ENCODE measurements at places on chromosomes 16 and 17.

- DNase-seq = no peak
Observed at GRCh38 chr16:12240036-12240435, 263.5 kb downstream of the SNX29 start.

- no peak for DNase-seq
Observed at GRCh38 chr16:27436921-27437650, 35.1 kb downstream of the IL21R start.

- DNase-seq = no peak
Observed at GRCh38 chr16:88662222-88662842, 559 bp downstream of the MVD start.

- no peak for DNase-seq
Observed at GRCh38 chr17:75983501-75984181, 4.6 kb downstream of the TEN1 start.

GRCh38 chr16:23874613-23875294 lies 39.0 kb downstream of the PRKCB start:
- no peak for DNase-seq

GRCh38 chr16:77289331-77289809 lies 90.2 kb downstream of the SYCE1L start:
- DNase-seq = no peak

DNA sequence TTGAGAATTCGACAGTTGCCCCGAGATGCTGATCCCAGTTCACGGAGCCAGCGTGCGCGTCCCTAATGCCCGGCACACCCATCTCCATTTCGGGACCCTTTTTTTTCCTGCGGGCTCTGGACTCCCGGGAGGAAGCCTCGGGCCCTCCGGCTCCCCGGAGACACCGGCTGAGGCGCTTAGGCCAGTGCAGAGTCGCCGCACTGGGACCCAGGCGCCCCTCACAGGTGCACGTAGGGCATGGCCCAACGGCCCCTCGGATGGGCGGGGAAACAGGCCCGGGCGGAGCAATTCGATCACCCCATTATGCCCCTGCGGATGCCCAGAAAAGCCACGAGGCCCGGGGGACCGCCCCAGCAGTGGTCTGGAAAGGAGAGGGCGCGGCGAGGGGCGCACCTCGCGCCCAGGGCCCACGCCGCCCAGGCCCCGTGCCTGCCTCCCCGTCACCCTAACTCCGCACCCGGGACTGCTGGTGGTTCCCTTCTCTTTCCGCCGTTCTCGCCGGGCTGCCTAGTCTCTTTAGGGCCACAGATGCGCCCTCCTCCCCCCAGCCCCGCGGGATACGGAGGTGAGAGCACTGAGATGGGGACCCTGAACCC lies 18.5 kb upstream of the ZFHX3 start:
- DNase-seq = no peak

DNA sequence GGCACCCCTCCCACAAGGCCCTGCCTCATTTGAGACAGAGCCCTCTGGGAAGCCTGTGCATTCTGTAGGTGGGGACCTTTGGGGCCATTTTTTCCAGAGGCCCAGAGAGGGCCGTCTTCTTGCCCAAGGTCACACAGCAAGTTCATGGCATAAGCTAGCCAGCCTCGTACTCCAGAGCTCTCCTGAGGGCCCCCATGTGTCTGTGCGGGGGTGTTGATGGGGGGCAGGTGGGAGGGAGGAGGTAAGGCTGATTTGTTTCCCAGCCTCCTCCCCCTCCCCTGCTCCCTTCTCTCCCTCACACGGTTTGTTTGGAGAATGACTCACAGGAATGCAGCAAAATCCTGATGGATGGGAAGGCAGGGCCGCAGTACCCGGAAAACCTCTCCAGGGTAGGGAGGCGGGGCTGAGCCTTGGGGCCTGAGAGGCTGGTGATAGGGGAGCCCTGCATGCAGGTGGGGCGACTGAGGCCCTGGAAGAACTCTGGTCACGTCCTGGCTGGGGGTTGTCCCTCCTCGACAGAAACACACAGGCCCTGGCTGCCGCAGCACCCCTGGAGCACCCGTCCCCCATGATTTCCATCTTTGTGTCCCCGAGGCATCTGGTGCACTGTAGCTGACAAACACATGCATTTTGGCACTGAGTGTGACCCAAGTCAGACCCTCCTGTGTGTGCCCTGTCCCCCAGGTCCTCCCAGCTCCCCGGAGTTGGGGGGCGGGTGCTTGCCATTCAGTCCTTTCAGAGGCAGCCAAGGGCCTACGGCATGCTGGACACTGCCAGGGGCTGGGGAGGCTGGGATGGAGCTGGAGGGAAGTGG lies 29.7 kb downstream of the RAI1 start:
- DNase-seq = no peak

- DNase-seq = no peak
Observed at GRCh38 chr17:27954548-27955495, 61.7 kb upstream of the LYRM9 start.

DNA sequence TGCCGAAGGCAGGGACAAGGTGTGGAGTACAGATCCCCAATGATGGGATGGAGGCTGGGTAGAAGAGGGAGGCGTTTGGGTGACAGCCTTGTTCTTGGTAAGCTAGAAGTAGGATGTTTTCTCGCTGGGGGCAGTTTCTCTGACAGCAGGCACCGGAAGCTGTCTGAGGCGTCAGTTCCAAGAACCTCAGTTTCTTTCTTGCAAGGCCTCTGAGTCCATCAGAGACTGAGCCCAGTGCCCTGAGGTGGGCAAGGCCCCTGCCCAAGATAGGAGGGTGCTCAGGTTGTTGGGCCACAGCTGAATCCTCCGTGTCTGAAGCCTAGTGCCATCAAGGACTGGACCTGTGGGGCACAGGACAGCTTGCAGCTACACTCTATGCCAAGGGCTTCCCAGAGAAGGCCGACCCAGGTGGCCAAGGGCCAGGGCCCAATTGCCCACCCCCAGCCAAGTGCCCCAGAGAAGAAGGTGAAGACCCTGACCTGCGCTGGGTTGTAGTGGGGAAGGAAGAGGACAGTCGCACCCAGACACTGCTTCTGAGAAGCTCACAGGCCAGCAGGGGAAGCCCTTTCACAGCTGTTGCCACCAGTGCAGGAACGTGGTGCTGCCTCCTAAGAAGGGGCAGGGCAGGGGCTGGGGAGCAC lies 13.1 kb downstream of the CYB5D2 start:
- no peak for DNase-seq

- no peak for DNase-seq
Observed at GRCh38 chr17:11622492-11622891, 24.2 kb downstream of the DNAH9 start.

DNA sequence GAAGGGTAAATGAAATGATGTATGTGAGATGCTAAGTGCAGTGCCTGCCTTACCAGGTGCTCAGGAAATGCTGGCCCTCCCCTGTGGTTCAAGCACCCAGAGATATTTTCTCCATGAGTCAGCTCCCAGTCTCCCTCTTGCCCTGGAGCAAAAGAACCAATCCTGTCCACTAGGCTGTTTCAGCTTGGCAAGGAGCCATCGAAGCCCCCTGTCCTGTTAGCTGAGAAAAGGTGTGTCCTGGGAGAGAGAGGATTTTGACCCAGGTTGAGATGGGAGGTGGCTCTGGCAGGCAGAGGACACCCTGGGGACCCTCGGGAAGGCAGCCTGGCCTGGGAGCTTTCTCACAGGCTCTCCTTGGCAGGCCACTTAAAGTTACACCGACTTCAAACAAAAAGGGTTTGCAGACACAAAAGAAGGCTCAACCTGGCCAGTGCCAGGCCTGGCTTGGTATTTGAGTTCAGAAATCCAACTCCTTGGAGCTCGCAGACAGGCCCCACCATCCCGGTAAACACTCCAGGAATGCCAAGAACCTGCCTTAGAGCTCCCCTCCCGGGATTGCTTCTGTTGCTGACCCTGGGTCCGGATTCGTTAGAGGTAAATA lies 29.6 kb downstream of the NTN1 start:
- no peak for DNase-seq

- DNase-seq = no peak
Observed at GRCh38 chr16:3762107-3762750, 44.9 kb upstream of the TRAP1 start.

DNA sequence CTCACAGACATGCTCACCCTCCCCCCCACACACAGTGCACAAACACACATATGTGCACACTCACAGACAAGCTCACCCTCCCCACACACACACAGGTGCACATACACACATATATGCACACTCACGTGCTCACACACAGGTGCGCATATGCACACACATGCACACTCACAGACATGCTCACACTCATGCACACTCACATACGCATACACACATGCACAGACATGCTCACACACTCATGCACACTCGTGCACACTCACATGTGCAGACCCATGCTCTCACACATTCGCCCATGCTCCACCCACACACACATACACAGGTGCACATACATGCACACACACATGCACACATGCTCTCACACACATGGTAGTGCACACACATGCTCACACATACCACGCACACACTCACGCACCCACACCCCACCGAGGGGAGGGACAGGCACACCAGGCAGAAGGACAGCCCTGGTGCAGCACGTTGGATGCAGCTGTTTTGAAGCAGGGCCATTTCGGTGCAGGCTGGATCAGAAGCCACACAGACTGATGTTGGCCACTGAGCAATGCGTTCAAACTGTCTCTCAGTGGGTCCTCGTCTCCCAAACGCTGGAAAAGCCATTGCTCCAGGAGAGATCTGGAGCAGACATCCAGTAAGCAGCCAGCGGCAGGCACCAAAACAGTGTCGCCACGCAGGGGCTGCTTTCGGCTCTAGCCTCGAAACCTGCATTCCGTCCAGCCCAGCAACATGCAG lies 86.2 kb upstream of the ZNF469 start:
- no peak for DNase-seq

- no peak for DNase-seq
Observed at GRCh38 chr16:596736-597060, 6.8 kb downstream of the RAB40C start.

GRCh38 chr17:6651919-6652452 lies 424 bp downstream of the C17orf100 start:
- peak; percentile 27 for DNase-seq
